MCF 10A (cell line): ENCODE measurements at places on chromosomes 7 and 10. TPM values are rescaled to one million over a fixed set of nuclear protein-coding genes. Genes with fewer than 3 reads are reported as not detected.

Gene GRM3
- not detected in 2 replicates for total RNA-seq

Gene ZNF800
- 51.7 and 55.1 TPM in 2 replicates for total RNA-seq

Gene EEPD1
- total RNA-seq: 0.37 and 0.70 TPM in 2 replicates

Gene ASZ1
- total RNA-seq: not detected in 2 replicates

Gene PDE6C
- not detected in 2 replicates for total RNA-seq

Gene CALD1
- total RNA-seq: 130 and 183 TPM in 2 replicates

DNA sequence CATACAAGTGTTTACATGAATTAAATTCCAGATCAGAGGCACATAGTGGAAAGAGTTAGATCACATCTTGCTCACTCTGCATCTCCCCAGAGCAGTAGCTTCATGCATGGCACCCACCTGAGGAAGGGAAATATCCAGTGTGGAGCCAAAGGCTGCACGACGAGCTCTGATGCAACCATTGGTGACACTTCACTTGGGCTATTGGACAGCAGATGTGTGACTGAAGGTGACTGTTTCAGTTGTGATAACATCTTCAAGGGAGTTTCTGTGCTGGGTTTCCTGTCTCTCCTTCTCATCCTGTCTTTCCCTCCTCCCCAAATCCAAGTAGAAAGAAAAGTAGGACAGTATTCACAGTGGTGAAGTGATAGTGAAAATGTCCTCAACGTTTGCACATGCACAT is 115.0 kb downstream of the TAF3 start:
- peaks cover 7% of the 10 kb centered on the region for H3K36me3 ChIP-seq
- no peak for DNase-seq
- peaks cover 14% of the 10 kb centered on the region for H3K4me1 ChIP-seq
- no peaks in the 10 kb centered on the region for H3K27me3 ChIP-seq

- no peak overlapping the region for H3K4me3 ChIP-seq
- H3K27ac ChIP-seq: no peak overlapping the region
- peaks cover 36% of the 10 kb centered on the region for H3K36me3 ChIP-seq
- H3K4me1 ChIP-seq: peaks cover 6% of the 10 kb centered on the region
- H3K27me3 ChIP-seq: no peaks in the 10 kb centered on the region
Observed at GRCh38 chr7:80197627-80198026, 63.0 kb downstream of the GNAI1 start.

- H3K4me3 ChIP-seq: no peak overlapping the region
- no peak for DNase-seq
- no peaks in the 10 kb centered on the region for H3K36me3 ChIP-seq
- H3K4me1 ChIP-seq: no peaks in the 10 kb centered on the region
Observed at GRCh38 chr10:85848756-85849155, 517.8 kb downstream of the GRID1 start.
